ENCODE measurements at places on chromosomes 12 and 14. TPM values are rescaled to one million over a fixed set of nuclear protein-coding genes. Genes with fewer than 3 reads are reported as not detected.

The CDK2 gene
- 14.9 TPM for total RNA-seq

DNA sequence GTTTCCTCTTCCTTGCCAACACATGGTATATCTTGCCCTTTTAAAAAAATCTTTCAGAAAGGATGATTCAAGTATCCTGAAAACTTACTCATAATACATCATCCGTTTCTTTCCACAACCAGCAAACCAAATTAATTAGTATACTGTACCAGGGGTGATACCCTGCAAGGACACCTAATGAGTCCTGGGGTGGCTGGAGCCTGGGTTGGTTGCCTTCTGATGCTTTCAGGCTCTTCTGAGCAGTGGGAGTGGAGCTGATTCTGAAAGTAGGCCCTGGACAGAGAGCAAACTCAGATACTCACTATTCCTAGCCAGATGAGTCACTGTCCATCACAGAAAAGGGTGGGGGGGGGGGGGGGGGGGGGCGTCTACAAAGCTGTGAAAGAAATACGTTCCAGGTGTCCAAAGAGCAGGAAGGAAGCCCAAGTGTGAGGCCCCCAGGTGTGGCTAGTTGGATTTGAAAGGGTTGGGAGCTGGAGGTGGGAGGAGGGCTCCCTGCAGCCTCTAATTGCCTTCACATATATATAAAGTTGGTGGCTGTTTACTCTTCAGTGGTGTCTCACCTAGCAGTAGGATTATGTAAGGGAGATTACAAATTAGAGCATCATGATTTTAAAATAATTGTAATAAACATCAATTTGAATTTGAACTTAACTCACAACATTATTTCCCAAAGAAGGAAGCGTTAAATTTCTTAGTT, 36.5 kb downstream of the FBXO33 start:
- DNase-seq: no peak

DNA sequence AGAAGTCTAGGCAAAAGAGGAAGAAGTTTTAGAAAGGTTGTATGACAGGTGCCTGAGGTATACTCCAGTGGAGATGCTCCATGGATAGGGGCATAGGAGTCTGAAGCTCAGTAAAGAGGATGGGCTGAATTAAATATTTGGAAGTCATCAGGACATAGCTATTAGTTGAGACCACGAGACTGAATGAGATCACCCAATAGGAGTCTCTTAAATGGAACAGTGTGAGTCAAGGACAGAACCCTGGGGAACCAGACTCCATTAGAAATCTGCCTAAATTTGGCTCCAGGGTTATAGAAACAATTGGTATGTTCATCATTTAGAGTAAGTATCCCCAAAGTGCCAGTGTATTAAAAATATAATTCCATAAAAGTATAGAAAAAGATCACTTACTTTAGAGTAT, 172.6 kb downstream of the PRKCH start:
- no peak for DNase-seq

The PITPNM2 gene
- 24.7 TPM for total RNA-seq

The INHBE gene
- total RNA-seq: 256 TPM

GRCh38 chr14:97432586-97432985, 635.4 kb downstream of the VRK1 start:
- DNase-seq: no peak

DNA sequence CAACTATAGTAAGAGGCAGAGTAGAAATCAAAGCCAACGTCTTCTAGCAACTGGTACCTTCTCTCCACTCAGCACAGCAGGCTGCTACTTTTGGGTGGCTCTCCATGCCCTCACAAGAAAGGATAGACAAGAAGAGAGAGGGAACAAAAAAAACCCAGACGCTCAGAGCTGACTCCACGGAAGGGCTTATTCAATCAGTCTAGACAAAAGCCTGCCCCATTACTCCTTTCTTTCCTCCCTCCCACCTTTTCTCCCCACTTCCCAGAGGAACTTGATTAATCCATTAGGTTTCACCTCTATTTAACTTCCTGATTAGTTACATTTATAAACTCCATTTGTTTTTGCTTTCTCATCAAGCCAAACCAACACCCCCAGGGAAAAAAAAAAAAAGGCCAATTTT, 71.1 kb upstream of the CCDC60 start:
- DNase-seq: no peak

Measured in right lobe of liver (tissue), 6 donors.